ENCODE measurements at places on chromosomes 6 and 20.

- no peak for DNase-seq
Measured at GRCh38 chr6:22653980-22654610, 84.7 kb downstream of the HDGFL1 start.

DNA sequence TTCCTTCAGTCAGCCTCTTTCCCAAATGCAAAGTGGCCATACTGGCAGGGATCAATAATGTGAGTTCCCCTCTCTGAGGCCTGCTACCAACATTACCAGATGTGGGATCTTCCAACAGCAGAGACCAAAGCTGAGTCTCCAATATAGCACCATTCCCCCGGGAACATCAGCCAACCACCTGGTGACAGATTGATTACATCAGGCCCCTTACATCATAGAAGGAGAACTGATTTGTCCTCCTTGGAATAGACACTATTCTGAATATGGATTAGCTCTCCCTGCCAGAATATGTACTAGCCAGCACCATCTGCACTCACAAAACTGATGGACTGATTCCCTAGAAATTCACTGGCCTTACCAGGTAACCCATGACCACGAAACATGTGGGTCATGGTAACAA is 61.9 kb upstream of the CARMIL1 start:
- no peak for DNase-seq

DNA sequence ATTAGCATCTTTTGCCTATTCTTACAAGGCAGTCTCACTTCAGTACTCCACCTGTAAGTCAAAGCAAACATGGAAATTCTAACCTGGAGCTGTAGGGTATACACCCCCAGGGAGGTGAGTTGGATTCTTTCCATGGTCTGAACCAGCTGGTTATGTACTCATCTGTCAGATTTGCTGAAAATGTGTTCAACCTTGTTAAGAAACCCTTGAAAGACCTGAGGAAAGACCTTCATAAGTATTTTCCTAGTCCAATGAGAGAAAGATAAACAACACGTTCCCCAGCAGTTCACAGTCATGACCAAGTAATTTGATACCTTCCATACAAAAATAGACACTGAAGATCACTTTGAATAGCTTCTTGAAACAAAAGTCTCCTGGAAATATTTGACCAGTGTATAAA is 42.5 kb downstream of the ID4 start:
- no peak for DNase-seq

DNA sequence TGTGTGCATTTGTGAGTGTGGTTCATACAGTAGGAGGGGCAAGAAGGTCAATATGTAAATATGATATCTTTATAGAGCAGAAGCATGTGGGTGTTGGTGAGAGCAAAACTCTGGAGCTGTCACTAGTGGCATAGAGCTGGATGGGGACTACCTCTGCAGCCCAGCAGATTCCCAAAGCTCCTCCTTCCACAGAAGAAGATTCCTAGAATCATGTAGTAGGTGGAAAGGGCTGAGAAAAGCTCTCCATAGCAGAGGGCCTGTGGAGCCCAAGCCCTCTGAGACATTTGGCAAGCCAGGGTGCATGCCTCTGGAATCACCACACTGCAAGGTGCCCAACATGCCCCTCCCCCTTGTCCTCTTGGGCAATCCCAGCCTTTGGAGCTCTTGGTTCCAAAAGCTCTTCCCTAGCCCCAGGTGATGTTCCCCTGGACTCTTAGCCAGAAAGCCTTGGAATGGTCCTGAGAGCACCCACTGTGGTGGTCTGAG is 233.2 kb downstream of the LRFN2 start:
- no peak for DNase-seq

- DNase-seq = no peak
Measured at GRCh38 chr6:45118754-45119153, 209.4 kb upstream of the RUNX2 start.

DNA sequence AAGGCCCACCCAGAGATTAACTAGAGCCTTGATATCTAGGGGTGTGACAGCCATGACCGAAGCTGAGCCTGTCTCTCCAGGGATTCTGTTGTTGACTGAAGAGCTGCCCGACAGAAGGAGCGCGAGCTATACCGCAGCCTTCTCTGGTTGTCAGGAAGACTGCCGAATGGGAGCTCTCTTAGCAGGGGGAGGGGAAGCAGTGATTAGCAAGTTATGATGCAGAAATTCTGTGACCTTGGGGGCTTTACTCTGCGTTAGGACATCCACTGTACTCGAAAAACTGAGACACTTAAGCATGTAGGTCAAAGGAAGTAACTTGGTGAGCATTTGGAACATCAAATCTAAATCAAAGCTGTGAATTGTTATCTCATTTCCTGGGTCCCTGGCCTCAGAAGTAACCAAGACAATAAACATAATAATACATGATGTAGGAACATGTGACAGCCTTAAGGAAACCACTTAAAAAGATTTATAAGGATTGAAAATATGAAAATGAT is 84.7 kb downstream of the MAP3K4 start:
- DNase-seq = no peak

GRCh38 chr20:61575151-61575937 is 323.3 kb downstream of the CDH4 start:
- no peak for DNase-seq

- DNase-seq = no peak
Measured at GRCh38 chr6:63635215-63635587, 401 bp upstream of the PHF3 start.

DNA sequence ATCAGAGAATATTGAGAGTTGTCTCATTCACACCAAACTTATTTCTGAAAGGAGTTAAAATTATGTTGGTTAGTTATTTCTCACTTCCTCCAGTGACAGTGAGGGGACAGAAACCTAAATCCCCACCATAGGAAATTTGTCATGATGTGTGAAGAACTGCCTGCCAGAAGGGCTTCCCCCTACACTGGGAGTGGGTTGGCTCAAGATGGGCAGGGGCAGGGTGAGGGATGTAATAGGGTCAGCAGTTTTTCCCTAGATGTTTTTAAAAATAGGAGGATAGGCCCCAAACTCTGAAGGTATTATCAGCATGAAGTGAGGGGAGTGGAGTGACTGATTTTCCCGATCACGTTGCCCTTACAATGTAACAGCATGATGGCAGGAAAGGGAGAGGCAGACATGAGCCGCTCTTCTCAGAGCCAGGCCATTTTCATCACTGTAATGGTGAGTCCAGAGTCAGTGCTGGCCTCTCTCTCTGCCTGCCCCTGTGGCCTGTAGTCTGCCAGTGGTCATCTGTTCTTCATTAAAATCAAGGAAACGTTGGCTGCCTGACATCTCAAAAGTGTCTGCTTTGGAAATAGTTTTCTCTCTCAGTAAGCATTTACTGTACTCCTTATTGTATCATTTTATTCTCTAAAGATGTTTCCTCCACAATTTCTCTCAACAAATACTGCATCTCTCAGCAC is 59.8 kb upstream of the SYNJ2 start:
- DNase-seq = no peak

DNA sequence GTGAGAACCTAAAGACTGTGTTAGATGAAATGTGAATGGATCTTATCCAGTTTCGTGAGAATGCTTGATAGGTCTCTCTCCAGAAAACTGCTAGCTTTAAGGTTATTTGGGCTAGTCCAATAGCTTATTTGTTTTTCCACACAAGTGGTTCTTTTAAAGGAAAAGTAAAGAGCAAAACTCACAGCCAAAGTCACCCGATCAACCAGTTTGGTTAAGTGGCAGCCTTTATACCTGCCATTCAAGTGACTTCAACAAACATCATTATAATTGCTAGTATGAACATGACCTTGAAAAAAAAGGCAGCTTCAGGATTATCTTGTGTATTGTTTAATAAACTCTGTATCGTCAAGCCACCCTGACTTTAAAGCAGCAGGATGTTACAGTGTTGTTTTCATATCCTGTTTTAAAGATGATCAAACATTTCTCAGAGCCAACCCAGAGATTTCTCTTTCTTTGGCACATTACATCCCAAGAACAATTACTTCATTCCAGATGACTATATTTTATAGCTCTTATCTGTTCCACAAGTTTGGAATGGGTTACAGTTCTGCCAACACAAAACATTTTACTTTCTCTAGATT is 253.4 kb downstream of the EPHA7 start:
- no peak for DNase-seq

- no peak for DNase-seq
Measured at GRCh38 chr6:26157251-26158075, 70.2 kb downstream of the HFE start.

GRCh38 chr6:15101130-15101529 is 144.7 kb upstream of the JARID2 start:
- DNase-seq = no peak

- no peak for DNase-seq
Measured at GRCh38 chr6:138973466-138974153, 14.4 kb downstream of the REPS1 start.

- no peak for DNase-seq
Measured at GRCh38 chr6:25137480-25137879, 141.7 kb upstream of the CARMIL1 start.

DNA sequence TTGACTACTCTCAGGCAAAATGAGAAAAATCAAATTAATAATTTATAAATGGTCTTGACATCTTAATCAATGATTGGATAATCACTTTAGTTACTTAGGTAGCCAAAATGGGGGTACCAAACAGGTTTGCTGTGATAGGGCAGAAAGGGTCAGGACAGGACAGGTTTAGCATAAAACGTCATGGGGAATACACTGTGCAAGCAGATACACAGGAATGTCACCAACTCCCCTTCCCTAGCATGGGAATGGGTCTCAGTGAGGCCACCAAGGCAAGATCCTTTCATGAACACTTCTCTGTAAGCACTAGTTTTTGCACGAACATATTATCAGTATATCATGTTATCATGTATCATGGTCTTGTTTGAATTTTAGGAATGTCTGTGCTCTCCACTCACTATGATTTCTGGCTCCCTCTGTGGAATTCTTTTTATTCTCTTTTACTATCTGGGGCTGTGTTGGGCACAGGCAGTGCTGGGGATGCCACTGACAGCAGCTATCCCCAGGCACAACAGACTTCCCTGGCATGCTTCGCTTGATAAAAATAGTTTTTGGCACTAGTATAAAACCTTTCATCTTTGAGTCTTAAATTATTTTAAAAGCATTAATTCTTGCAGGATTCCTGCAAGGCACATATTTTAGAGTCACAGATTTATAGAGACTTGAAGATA is 18.3 kb downstream of the PTCHD4 start:
- no peak for DNase-seq

GRCh38 chr6:24394061-24394779 is 8.5 kb upstream of the MRS2 start:
- DNase-seq = no peak

DNA sequence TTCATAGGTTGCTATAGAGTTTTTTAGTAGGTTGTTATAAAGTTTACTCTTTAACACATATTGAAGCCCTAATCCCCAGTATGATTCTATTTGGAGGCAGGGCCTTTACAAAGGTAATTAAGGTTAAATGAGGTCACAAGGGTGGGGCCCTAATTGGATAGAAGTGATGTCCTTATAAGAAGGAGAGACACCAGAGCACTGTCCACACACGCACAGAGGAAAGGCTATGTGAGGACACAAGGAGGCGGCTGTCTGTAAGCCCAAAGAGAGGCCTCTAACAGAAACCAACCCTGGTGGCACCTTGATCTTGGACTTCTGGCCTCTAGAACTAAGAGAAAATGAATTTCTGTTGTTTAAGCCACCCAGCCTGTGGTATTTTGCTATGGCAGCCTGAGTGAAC is 98.5 kb downstream of the GJA10 start:
- DNase-seq = no peak

- DNase-seq = no peak
Measured at GRCh38 chr20:42336576-42336975, 718.4 kb upstream of the CHD6 start.

DNA sequence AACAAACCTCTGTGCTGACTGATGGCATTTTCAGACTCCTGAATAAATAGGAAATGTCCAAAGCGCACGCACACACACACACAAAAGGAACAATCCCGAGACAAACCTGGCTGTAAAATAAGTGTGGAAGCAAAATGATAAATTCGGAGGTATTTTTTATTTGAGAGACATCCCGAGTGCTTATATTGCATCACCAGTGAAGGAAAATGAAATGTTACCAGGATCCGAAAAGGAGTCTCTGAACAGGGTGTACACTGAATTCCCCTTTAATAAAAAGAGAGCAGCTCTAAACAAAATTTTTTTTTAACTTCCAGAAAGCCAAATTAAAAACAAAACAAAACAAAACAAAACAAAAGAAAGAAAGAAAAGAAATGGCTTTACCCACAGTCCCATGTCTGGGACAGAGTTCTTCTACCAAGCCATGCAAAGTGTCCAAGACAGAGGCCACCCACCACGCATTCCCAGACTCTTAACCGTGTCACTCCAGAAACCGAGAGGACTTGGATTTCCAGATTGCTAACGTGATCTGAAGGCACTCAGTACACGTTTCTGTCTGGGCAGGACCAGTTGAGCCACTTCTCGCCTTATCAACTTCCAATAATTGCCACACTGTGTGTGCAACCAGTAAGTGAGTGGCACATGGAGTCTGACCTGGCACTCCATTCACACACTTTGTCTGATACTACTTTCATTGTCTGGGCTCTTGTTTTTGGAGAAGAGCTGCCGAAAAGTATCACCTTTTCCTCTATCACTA is 817 bp downstream of the ME1 start:
- no peak for DNase-seq

DNA sequence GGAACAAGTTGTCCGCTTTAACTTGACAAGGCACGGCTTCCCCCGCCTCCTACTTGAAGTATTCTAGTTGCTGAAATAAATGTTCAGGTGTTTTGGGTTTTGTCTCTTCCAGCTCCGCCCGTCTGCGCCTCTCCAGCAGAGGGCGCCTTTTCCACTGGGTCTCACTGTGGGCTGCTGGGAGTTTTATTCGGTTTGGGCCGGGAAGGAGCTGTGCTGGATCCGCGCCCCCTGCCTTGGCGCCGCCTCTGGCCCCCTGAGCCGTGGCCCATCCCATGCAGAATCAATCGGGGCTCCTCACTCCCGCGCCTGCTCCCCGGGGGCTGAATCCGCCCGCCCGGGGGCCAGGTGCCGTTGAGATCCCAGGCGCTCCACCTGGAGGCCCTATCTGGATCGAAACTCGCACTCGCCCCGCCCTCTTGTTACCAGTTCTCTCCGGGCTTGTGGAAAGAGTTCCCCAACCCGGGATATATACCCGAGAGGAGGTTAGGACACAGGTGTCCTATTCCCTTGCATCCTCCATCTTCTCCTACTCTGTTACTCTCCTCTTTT is 51.0 kb upstream of the TCF21 start:
- DNase-seq = peak; percentile 20

DNA sequence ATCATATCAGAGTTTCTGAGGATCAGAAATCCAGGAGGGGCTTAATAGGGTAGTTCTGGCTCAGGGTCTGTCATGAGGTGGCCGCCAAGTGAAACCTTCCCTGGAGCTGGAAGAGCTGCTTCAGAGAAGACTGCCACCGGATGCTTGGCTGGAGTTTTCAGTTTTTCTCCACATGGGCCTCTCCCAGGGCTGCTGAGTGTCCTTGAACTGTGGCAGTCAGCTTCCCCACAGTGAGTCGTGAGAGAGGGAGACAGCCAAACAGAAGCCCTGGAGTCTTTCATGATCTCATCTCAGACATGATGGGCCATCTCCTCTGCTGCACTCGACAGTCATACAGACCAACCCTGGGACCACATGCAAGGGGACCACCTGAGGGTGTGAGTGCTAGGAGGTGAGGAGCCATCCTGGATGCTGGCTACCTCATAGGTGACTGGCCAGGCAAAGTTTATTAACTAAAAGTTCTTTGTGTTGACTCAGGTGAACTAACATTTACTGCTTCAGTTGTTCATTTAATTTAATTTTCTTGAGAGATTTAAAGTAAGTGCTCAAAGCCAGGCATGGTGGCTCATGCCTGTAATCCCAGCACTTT is 71.5 kb downstream of the SHLD1 start:
- no peak for DNase-seq

All from stimulated activated CD8-positive, alpha-beta memory T cell treated with anti-CD3 and anti-CD28 coated beads, Interleukin-12 subunit alpha, Interleukin-12 subunit beta, amount 100 ng/mL, for 1 hour (primary cell).